Vagina (tissue), 2 donors: ENCODE measurements at places on chromosomes 12 and 14.

GRCh38 chr14:94313991-94314655 is 9.0 kb downstream of the SERPINA6 start:
- peak; percentile 67 for DNase-seq

GRCh38 chr12:93790472-93791152 is 113.4 kb downstream of the CRADD start:
- DNase-seq = no peak

GRCh38 chr12:115672086-115672485 is 605.4 kb downstream of the MED13L start:
- no peak for DNase-seq

DNA sequence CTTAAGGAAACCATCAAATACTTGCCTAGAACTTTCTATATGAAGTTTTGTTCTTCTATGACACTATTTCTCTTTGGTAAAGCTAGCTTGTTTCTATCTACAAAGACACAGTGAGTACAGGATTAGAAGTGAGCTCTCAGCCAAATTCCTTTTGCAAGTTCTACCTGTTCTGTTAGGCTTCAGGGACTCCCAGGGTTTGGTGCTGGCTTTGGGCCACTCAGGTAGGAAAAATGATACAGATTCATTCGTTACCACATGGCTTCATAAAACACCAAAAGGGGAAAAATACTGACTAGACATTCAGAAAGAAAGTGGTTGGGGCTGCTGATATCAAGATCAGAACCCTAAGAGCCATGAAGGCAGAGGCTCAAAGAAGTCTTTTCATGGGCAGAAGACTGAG is 13.8 kb downstream of the ZC2HC1C start:
- no peak for DNase-seq

- no peak for DNase-seq
These were observed 344.9 kb downstream of the FSCB start for GRCh38 chr14:44162197-44162596.

DNA sequence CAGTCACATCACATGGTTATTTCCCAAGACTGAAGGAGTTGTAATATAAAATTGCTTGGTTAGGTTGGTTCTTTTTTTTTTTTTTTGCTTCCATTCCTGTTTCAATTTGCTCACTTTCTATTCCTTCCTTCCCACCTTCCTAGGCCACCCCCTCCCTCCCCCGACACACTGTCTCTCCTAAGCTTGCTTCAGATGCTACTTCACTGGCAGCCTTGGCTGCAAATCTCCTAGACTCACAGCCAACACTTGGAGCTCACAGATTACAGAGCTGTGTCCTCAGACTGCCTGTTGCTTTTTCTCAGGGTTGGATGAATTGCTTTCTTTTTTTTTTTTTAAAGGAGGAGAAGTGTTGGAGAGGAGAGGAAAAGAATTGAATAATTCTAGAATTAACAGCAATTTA is 77.3 kb upstream of the GRIN2B start:
- no peak for DNase-seq

DNA sequence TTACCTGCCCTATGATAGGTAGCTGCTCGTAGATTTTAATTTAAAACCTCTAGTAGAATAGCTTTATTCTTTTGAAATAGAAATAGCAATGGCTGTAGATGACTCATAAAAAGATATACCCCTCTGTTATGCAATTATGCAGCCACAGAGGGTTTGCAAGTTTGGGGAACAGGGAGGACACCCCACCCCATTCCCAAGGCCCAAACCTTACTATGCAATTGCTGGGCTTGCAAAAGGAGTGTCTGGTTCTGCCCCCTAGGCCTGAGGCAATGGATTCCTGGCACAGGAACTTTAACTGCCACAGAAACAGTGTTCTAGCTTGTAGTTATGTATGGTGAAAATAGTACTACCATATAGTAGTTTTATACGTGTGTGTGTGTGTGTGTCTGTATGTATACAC is 403.3 kb downstream of the ADAMTS20 start:
- no peak for DNase-seq

GRCh38 chr14:105197211-105197641 is 16.1 kb upstream of the NUDT14 start:
- no peak for DNase-seq

GRCh38 chr14:86596024-86596423 is 1066.1 kb downstream of the FLRT2 start:
- no peak for DNase-seq

GRCh38 chr12:11960646-11961045 is 110.1 kb upstream of the BCL2L14 start:
- DNase-seq = no peak

GRCh38 chr12:22677781-22678574 is 53.0 kb downstream of the ETNK1 start:
- DNase-seq = no peak

DNA sequence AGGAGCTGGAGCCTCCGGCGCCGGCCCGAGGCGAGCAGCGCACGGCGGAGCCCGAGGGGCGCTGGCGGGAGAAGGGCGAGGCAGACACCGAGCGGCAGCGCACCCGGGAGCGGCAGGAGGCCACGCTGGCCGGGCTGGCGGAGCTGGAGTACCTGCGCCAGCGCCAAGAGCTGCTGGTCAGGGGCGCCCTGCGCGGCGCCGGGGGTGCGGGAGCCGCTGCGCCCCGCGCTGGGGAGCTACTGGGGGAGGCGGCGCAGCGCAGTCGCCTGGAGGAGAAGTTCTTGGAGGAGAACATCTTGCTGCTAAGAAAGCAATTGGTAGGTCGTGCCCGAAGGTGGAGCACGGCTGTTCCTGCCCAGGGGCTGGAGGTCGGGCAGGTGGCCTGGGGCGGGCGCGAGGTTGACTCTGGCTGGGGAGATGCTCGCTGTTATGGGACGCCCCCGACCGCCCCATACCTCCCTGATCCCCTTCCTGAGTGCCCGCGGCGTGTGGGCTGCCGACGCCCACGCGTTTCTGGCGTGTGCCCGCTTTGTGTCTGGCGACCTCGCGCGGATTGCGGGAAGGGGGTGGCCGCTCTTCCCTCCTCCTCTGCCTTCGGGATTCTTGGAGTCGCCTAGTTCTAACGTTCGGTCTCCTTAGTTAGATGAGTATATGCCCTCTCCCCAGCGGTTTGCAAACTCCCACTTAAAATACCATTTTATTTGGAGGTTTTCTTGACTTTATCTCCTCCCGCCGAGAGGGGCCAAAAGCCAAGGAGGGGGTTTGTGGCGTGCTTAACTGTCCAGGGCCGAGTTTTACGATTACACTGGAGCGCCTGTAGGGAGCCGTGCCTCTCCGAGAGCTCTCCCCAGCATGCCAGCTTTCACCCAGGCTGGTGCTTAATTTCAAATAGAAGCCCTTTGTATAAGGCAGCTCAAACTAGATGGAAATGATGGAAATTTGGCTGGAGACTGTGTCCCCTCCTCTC is 752 bp downstream of the DACT1 start:
- DNase-seq = no peak

GRCh38 chr12:95446506-95446900 is 27.4 kb upstream of the METAP2 start:
- DNase-seq = no peak

DNA sequence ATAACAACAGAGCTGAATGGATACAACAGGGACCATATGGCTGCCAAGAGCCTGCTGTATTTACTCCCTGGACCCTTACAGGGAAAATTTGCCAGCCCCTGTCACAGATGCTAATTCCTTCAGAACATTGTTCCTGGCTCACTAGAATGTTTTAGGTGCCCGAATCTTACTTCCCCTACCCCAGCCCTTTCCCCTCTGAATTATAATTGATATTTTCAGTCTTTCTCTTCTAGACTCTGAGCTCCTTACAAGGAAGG is 235.3 kb downstream of the KSR2 start:
- no peak for DNase-seq

DNA sequence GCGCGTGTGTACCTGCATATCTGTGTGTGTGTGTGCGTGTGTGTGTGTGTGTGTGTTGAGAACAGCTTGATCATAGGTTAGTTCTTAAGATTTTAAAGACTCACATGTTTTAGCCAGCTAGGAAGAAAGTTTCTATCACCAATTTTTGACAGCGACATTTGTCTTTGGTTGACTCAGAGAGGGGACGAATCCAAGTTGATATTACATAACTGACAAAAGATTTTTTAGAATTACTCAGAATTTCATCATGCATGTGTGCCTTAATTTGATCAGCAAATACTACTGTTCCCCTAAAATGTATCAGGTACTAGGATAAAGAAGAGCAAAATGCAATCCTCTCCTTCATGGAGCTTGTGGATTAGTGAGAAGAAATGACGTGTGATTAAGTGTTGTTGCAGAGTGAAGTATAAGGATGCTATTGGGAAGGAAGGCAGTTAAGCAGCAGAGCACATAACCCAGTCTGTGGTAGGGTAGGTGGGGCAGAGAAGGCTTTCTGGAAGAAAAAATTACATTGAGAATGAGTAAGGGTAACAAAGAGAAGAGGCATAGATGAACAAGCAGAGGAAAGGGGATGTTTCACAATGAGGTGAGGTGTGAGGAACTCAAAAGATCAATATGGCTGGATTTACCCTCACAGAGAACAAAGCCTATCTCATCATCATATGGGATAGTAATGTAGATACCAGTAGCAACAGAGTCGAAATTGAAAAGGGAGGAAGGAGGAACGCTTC is 77.5 kb downstream of the ELK3 start:
- no peak for DNase-seq

DNA sequence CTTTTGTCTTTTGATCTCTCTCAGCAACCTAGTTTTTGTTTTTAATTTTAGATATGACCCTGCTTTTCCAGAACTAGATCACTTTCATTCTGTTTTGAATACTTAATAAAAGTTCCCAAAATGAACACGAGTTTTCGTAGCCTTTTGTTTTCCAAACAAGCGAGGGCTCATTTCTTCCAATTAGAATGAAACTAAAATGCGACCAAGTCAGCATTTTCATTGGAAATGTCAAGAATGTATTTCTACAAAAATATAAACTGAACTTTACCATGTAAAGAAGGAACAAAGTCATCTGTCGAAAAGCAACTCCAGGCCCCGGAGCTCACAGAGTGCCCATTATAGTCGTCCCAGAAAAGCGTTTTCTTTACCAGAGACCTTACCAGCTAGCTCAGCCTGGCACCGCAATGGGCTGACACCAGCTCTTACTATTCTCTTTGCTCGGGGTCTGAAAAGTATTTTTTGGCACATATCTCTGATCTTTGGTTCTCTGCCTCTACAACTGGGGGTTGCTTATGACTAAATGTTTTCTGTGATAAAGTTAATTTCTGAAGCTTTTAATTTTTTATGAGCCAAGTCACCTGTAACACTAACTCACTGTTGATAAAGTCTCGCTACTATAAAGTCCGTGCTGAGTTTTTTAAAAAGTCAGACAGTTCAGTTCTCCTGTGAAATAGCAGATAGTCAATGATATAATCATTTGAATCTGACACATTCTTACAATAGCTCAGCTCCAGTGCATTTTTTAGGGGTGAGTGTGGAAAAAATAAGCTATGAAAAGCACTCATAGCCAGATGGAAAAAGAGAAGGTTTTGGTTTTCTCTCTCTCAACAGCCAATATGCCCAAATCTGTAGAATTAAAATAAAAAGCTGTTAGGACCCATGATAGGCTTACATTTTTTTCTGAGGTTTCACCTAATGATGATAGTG is 43.4 kb downstream of the SAMD4A start:
- DNase-seq = no peak

DNA sequence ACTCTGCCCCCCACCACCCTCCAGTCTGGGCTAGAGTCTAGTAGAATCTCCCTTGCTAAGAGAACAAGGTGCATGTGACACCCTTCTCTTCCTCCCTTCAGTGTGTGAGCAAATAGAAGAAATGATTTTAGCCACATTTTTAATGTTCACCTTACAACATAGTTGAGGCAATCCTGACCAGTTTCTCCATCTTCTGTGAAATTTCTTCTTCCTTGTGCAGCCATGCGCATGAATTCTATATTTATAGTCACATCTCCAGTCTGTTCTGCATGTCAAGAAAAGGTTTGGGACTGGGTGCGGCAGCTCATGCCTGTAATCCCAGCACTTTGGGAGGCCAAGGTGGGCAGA is 9.5 kb upstream of the LTA4H start:
- no peak for DNase-seq

DNA sequence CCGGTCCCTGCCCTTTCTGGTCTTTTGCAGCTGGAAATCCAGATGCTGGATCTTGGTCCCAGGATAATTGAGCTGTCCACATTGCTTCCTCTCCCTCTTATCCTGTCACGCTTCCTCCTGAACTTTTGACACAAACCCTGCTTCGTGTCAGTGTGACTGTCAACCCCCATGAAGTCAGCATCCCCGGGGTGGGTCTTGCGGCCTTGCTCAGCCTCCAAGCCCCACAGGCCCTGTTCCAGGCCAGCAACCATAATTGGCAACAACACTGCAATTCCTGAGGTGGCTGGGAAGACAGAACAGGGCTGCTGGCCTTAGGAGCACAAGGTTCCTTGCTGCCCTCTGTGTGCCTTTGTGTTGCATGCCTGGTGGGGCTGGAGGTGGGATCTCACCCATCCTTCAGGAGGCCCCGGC is 74.9 kb downstream of the NTF3 start:
- no peak for DNase-seq

- DNase-seq = no peak
These were observed 1197.9 kb downstream of the VRK1 start for GRCh38 chr14:97995038-97995437.

DNA sequence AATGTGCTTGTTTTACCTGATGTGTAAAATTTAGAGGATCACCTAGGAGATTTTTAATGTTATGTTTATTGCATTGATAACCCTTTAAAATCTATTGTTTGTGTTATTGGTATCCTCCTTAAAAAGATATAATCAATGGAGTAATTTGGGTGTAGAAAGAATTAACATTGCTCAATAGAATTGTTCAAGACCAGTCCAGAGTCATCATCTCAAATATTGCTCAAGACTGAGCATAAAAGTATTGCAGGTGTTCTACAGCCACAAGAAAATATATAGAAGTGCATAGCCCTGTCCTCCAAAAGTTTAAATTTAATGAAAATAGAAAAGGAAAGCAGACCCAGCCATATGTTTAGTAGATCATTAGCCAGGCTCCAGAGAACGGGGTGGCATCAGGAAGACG is 102.5 kb upstream of the ARID2 start:
- DNase-seq = no peak

GRCh38 chr12:18297902-18298301 is 36.6 kb downstream of the PIK3C2G start:
- no peak for DNase-seq

GRCh38 chr12:701896-702539 is 38.8 kb upstream of the NINJ2 start:
- no peak for DNase-seq

GRCh38 chr12:92828565-92828964 is 100.5 kb downstream of the EEA1 start:
- no peak for DNase-seq

GRCh38 chr12:47860279-47860841 is 40.7 kb upstream of the HDAC7 start:
- DNase-seq = no peak

DNA sequence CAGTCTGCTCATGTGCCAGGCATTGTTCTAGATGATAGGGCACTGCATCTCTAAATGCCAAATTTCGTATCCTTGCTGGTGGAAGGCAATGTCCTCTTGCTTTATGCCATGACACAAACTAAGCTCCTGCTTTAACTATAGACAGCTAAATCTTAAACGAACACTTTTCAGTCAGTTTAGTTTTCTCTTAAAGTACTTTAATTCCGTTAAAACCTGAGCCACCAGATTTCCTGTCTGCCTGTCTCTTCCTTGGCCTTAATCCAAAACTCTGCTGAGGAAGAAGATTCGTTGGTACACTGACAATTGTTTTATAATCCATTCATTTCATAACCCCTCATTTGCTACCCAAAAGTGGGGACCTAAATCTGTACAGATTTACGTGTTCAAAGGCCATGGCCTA is 194.4 kb upstream of the BCL2L14 start:
- no peak for DNase-seq
